Activated CD4-positive, alpha-beta memory T cell treated with anti-CD3 and anti-CD28 coated beads, Interleukin-2, amount 10 ng/mL, durations not matched to agents 7 days and 5 days (primary cell): ENCODE measurements at places on chromosomes 3 and 15.

- H3K4me1 ChIP-seq = peaks cover 14% of the 10 kb centered on the region
- H3K36me3 ChIP-seq = no peaks in the 10 kb centered on the region
- DNase-seq = no peak
- H3K27me3 ChIP-seq = peaks cover 5% of the 10 kb centered on the region
Observed at GRCh38 chr3:3201611-3202010, 22.1 kb upstream of the CRBN start.

DNA sequence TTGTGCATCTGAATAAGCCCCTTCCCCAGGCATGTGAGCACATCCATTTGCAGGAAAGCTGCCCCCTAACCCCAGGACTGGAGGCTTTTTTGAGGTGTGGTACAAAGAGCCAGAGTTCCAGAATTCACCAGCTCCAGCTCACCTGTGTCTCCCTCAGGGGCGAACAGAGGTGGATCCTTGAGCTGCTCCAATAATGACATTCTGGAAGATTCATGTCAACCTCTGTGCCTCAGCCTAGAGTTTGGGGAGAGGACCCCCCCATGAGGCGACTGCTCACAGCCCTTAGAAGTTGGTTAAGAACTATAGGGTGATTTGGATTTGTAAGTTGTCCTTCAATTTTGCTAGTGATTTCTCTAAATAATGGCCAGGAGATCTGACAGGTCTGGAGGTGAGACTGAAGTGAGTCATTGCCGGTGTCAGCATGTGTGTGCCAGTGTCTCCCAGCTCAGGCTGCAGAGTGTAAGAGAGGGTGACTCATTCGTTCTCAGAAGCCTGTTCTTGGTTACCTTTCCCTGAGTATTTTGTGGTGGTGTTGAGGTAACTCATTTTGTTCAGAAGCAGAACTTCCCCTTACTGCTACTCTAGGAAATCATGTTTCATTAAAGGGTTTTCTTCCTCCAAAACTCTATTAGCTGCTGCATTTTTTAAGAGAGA, 136.9 kb upstream of the TOPAZ1 start:
- peak overlapping the region; percentile 27 for H3K27ac ChIP-seq
- peaks cover 26% of the 10 kb centered on the region for H3K27me3 ChIP-seq
- no peak overlapping the region for H3K4me3 ChIP-seq
- DNase-seq = peak; percentile 68

GRCh38 chr15:60652245-60652644, 173.3 kb upstream of the ICE2 start:
- no peaks in the 10 kb centered on the region for H3K36me3 ChIP-seq
- H3K4me1 ChIP-seq = peaks cover 41% of the 10 kb centered on the region
- H3K4me3 ChIP-seq = no peak overlapping the region
- no peak overlapping the region for H3K27ac ChIP-seq

- no peak overlapping the region for H3K27ac ChIP-seq
- peak; percentile 9 for DNase-seq
- H3K4me3 ChIP-seq = no peak overlapping the region
- H3K36me3 ChIP-seq = no peaks in the 10 kb centered on the region
Observed at GRCh38 chr3:46662771-46663551, 30.5 kb downstream of the ALS2CL start.

- DNase-seq = no peak
- H3K27me3 ChIP-seq = peaks cover 16% of the 10 kb centered on the region
- peaks cover 45% of the 10 kb centered on the region for H3K36me3 ChIP-seq
- peaks cover 52% of the 10 kb centered on the region for H3K4me1 ChIP-seq
- H3K27ac ChIP-seq = peak overlapping the region; percentile 49
- peak overlapping the region; percentile 100 for H3K4me3 ChIP-seq
Observed at GRCh38 chr3:48715174-48715800, 1.7 kb downstream of the IP6K2 start.

DNA sequence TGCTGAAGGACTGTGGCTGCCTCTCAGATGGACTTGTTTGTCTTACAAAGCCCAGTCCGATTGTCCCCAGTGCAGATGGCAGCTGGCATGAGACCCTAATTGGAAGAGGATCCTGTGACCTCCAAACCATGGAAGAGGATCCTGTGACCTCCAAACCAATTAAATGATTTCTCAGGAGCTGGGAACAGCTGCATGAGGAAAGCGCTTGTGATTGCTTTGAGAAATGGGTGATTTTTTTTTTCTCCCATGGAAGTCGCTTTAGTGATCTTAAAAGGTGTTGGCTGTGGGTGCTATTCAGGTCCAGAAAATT, 68.4 kb upstream of the LARS2 start:
- H3K36me3 ChIP-seq = no peaks in the 10 kb centered on the region
- DNase-seq = no peak
- H3K4me1 ChIP-seq = no peaks in the 10 kb centered on the region
- peaks cover 7% of the 10 kb centered on the region for H3K27me3 ChIP-seq
- H3K27ac ChIP-seq = no peak overlapping the region
